ENCODE measurements at places on chromosomes 4 and X.
A peak's percentile ranks its signal among the peaks of the same experiment; 100 is the strongest.

DNA sequence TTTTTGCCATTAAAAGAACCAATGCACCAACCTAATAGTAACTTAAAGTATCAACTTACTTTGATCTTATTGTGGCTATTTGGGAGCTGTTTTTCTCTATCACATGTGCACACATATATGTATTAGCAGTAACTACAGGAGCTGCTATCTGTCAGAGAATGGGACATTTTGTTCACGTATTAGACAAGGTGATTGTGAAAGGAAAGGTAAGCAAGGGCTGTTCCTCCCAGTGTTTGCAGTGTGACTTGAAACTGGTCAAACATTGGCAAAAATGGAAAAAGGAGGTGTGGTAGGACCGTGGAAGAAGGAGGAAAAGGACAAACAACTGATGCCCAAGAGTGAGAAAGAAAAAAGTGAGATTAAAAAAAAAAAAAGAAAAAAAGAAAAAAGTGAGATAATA, 43.1 kb upstream of the KLHL2 start:
- DNase-seq, result no peak

DNA sequence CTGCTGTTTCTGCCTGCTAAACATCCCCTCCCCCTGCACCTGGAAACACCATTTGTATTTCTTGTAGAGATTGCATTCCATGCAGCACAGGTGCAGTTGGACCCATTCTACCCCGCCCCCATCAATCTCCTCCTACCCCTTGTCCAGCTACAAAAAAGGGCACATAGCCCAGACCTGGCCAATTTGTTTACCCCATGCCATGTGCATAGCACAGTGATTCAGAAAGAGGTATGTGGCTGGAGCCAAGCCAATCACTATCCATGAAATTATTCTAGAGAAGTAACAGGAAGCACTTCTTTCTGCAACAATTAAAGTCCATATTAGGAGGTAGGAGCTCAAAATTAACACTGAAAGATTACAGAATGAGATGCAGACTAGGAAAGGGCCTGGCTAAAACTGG, 20.2 kb upstream of the TMEM184C start:
- DNase-seq, result no peak

GRCh38 chr4:25271866-25272265, 38.0 kb downstream of the PI4K2B start:
- DNase-seq, result no peak

DNA sequence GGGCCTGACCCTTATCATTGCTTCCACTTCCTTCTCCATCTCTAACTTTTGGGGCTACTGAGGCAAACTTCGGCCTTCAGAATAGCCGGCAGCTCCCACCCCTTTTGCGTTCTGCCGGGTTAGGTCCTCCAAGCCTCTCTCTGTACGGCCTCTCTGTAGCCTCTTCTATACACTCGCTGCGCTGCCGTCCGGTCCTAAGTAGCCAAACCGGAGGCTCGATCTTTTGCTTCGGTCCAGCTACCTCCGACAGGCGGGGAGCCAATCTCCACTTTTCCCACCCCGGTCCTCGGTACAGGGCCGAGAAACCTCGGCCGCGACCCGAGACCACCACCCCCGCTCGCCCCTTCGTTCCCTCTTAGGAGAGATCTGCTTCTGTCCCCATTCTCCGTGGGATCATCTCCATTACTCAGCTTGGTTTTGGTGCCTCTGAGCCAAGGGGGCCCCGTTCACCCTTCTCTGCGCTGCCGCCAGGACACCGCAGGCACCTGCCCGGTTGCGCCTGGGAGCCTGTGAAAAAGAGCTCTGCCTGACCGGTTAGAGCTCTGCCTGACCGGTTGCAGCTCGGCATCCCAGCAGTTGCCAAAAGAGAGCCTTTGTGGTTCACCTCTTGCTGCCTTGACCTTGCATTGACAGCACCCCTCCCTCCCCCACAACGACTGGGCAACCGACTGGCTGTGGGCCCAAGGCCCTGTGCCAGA, 1.0 kb upstream of the HTR2C start:
- DNase-seq, result no peak

GRCh38 chr4:136392576-136392975, 1139.7 kb downstream of the PCDH18 start:
- DNase-seq, result no peak

DNA sequence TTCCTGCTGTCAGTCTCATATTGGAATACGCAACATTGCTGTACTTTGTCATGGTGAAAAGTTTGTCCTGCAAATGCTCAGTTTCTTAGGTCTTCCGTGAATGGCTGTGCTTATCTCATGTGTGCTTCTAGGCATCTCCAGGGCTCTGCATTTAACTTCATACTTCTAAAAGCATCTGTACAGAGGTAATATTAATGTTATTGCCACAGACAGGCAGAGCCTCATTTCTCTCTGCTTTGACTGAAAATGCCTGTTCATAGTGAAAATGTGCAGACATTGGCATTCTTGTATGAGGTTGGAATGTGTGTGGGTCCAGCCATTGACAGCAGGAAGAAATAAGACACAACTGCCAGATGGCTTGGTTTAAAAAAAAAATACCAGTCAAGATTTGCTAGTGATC, 140.1 kb upstream of the TTC29 start:
- no peak for DNase-seq

- DNase-seq, result no peak
Measured at GRCh38 chrX:13179100-13179499, 134.7 kb upstream of the FAM9C start.

GRCh38 chrX:31658360-31658759, 586.5 kb upstream of the FTHL17 start:
- no peak for DNase-seq

- DNase-seq, result peak; percentile 1
Measured at GRCh38 chrX:10482261-10482660, 138.1 kb downstream of the MID1 start.

DNA sequence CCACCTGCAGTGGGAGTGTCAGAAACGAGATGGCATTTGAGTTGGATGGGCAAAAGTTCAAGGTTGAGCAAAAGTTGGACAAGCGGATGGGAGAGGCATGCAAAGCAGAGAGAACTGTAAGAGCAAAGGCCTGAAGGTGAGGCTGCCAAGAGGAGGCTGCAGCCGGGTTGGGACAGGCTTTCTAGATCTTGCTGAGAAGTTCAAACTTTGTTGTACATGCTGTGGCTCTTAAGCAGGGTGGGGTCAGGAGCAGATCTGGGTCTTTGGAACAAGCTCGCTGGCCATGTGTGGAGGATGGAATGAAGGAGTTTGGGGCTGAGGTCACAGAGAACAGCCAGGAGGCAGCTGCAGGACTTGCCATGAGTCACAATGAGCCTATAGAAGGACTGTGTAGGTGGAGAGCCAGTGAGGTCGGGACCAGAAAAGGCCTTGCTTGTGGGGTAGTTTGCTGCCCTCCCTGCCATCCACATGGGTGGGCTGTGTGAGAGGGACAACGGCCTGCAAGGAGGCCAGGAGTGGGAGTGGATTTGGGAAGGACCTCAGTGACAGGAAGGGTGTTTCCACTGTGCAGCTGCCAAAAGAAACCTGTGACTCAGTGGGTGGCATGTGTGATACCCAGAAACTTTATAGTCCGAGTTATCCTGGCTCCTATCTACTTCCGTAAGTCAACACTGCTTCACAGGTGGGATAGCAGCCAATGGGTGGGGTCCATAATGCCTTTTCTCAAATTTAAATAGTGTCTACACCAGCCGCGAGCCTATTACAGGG, 210.4 kb downstream of the MID1IP1 start:
- DNase-seq, result no peak

- no peak for DNase-seq
Measured at GRCh38 chrX:134810211-134810610, 151.9 kb upstream of the PLAC1 start.

GRCh38 chr4:6301051-6301731, 31.5 kb downstream of the WFS1 start:
- DNase-seq, result no peak

DNA sequence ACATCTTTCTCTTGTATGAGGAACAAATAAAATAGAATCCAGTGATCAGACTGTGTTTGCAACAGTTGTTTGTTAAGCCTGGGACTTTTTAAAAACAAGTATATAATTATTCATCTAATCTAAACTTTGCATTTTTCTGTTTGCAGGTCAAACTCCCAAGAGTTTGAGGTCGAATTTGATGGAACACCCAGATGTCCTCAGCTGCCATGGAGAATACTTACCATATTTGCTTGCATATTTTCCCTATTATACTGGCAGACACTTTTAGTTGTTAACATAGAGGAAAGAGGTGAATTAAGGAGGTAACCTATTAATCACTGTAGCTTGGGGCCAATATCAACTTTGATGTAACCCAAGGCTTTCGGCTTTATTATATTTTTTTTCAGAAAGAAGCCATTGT, 401.5 kb upstream of the DIPK2B start:
- no peak for DNase-seq

- no peak for DNase-seq
Measured at GRCh38 chr4:177064729-177065394, 244.8 kb upstream of the NEIL3 start.

- no peak for DNase-seq
Measured at GRCh38 chr4:21688596-21689265, 259.8 kb downstream of the KCNIP4 start.
